ENCODE measurements at places on chromosomes 11 and 22. TPM values are rescaled to one million over a fixed set of nuclear protein-coding genes. Genes with fewer than 3 reads are reported as not detected.

The SLC7A4 gene
- total RNA-seq = not detected

DNA sequence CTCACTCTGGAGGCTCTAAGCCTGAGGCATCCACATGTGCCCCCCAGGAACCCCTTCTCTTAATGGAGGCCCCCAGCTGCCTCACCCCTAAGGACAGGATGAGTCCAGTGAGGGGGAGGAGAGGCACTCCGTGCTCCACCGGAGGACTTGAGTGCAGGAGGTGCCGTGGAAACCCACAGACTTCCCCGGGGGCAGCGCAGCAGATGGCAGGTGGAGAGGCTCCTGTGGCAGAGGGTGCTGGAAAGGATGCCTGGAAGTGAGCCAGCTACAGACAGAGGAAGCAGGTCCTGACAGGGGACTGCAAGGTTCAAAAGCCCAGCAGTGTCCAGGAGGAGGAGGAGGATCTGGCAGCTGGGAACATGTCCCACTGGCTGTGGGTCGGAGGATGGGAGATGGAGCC is 1384.0 kb downstream of the TBC1D22A start:
- no peak for DNase-seq

- DNase-seq = no peak
These were observed 1.5 kb downstream of the ME3 start for GRCh38 chr11:86670911-86671310.

DNA sequence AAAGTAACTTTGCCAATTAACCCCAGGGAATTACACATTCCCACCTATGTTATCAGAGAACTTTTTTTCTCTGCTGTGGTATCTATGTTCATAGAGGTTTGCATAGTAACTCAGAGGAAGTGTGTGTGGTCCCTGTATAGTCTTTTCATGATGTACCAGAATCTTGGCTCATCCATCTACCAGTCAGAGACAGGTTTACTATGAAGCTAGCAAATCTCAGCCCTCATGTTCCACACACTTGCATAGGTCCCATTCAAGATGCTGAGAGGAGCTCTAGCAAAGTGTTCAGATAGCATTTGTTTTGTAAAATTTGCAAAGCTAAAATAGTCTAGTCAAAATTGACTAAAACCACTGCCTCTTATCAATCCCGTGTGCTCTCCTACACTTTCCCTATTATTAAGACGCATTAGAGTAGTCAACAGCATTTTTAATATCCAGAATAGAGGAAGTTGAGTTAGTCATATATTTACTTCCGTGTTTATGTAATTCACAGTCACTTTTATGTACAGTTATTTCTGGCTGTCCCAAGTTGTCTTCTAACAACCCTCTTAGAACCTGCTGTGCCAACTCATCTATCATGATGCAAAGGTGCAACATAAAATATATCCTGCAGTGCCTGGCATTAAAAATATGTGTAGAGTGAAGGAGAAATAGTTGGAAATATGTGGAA is 184.2 kb downstream of the FAM76B start:
- no peak for DNase-seq

DNA sequence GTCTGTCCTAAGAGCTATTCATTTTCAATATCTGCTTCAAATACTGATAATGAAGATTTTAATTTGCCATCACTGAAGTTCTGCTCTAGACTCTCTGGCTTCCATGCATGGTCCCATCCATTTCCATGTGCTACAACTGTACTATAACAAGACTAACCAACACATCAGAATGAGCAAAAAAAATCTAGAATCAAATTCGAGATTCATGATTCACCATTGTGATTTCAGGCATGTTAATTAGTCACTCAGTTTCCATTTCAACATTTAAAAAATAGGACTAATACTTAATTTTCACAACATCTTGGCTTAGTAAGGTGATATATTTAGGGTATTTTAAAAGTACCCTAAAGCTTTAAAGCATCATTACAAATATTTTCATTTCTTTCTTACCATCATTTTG is 22.8 kb downstream of the PICALM start:
- no peak for DNase-seq

The PNPLA3 gene
- total RNA-seq = 0.13 TPM

DNA sequence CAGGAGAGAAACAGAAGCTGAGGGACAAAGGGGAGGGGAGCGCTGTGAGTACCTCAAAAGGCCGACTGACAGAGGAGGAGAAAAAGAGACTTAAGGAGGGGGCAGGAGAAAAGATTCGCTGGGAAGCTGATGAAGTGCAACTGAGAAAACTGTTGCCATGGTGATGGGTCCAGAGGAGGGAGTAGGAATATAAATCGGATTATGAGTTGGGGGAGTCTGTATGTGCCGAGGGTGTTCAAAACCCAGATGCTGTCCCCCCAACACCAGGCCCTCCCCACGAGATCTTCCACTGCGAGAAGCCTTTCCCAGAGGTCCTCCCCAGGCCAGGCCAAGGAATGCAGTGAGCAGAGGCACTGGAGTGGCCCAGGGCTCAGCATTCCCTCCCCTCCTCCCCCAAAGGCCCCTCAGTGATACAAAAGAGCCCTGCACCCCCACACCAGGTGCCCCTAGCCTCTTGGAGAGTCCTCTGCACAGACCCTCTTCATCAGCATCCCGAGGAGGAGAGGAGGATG is 13.7 kb upstream of the BCL9L start:
- no peak for DNase-seq

- DNase-seq = no peak
These were observed 22.4 kb downstream of the POU2AF1 start for GRCh38 chr11:111356660-111357048.

DNA sequence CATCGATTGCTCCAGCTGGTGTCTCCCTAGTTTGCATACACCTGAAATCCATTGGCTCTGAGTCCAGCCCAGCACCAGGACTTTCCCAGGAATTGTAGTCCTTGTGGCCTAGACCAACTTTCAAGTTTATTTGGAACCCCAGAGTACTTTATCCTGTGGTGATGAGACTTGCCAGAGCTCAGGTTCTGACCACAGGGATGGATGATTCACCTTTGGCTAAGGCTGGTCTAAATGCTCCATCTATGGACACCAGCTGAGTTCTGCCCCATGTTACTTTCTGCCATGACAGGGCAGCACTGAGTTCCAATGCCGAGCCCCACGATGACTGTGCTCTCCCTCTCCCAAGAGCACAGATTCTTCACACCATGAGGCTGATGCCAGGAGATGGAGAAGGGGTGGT is 17.3 kb upstream of the INSC start:
- DNase-seq = no peak

DNA sequence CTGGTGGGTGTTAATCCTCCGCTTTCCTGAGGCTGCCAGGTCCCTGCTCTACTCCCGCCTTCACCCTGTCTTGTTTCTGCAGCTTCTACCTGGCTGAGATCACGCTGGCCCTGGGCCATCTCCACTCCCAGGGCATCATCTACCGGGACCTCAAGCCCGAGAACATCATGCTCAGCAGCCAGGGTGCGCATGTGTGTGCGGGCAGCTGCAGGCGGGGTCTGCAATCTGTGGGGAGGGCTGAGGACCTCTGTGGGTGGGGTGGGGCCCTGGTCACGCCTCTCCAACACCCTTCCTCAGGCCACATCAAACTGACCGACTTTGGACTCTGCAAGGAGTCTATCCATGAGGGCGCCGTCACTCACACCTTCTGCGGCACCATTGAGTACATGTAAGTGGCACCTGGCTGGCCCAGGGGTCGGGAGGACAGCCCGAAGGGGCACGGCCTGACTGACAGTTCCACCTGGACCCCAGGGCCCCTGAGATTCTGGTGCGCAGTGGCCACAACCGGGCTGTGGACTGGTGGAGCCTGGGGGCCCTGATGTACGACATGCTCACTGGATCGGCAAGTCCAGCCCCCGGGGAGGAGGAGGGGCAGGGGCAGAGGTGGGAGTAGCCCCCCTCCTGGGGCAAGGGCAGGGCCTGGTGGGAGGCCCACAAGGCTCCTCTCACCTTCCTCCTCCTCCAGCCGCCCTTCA is 4.5 kb downstream of the RPS6KB2 start:
- DNase-seq = no peak

GRCh38 chr11:61718046-61718531 is 34.3 kb upstream of the MYRF start:
- DNase-seq = no peak

GRCh38 chr11:115201111-115201792 is 303.0 kb downstream of the CADM1 start:
- DNase-seq = no peak

DNA sequence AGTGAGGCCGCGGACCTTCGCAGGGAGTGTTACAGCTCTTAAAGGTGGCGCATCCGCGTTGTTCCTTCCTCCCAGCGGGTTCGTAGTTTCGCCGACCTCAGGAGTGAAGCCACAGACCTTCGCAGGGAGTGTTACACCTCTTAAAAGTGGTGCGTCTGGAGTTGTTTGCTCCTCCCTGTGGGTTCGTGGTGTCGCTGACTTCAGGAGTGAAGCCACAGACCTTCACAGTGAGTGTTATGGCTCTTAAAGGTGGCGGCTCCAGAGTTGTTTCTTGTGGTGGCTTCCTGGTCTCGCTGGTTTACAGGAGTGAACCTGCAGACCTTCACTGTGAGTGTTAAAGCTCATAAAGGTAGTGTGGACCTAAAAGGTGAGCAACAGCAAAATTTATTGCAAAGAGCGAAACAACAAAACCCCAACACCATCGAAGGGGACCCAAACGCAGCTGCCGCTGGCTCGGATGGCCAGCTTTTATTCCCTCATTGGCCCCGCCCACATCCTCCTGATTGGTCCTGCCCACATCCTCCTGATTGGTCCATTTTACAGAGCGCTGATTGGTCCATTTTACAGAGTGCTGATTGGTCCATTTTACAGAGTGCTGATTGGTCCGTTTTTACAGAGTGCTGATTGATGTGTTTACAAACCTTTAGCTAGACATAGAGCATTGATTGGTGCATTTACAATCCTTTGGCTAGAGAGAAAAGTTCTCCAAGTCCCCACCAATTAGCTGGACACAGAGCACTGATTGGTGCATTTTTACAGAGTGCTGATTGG is 1.2 kb upstream of the TMEM45B start:
- peak; percentile 59 for DNase-seq

DNA sequence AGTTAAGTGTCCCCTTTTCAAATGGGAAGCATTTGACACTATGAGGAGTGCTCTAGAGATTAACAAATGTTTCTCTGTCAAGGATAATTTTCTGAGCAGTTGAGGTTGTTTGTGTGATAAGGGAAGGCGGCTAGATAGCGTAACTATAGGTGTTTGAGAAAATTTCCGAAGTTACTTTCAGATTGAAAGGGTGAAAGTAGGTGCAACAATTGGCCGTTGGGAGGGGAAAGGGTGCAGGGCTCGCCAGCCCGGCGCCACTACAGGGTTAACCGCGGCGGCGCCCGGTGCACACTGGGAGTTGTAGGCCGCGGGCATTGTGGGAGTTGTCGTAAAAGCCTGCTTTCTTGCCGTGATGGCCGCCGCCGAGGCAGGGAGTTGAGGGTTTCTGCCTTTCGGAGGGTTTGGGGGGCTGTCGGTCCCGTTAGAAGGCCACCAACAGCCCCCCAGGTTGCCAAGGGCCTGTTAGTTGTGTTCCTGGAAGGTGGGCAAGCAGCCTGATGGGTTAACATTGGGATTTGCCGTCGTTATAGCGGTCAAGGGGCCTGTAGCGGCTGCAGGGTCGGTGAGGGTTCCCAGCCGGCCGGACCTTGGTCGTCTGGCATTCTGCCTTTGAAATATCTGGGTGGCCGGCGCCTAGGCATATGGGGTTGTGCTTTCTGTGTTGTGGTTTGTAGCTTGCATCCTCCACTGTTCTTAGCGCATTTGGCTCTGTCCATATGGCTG is 36.5 kb upstream of the HSD17B12 start:
- DNase-seq = peak; percentile 82

The SLN gene
- not detected for total RNA-seq

DNA sequence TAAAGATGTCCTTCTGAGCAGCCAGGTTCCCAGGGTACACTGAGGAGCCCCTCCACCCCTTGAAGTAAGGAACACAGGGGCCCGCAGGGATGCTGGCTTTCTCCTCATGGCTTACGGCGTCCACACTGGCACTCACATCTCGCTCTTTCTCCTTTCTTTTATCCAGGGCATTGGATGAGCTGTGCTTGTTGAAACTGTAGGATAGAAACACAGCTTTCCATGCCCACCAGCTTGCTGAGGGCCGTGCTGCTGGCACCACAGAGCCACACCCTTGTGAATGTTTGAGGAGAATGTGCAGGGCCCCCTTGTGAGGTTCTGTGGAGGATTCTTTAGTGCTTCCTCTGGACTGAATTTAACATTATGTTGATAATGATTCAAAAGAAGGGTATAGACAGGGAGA is 51.7 kb upstream of the B3GAT1 start:
- no peak for DNase-seq

The SGSM1 gene
- 0.82 TPM for total RNA-seq

DNA sequence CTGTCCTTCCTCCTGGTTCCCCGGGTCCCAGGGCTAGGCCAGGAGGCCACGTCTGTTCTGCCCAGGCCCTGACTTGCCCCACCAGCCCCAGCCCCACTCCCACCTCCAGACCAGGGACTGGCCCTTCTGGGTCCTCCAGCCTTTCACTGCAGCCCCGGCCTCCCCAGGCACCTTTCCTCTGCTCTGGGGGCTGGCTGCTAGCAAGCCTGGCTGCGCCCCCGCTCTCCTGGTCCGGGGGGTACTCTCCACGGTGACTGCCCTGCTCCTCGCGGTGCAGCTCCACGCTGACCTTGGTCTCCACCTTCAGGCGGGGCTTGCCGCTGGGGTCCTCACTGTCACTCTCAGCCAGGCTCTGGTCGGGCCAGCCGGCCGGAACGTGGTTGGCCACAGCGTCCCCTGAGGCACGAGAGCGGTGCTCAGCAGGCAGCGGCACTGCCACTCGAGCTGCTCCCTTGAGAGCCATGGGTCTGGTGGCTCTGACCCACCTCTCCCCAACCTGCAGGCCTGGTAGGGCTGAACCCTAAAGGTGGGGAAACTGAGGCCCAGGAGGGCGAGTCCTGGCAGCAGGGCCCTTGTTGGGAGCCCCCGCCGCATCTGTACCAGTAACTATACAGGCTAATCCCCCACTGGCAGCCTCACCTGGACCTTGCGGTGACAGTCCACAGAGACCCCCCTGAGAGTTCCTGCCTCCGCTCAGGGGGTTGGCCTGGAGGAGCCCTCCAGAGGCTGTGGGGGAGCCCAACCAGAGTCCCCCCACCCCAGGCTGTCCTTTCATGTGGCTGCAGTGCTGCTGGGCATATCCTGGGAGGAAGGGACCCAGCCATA is 29.0 kb downstream of the TRMU start:
- DNase-seq = no peak

GRCh38 chr22:43114958-43115357 is 4.4 kb downstream of the BIK start:
- DNase-seq = no peak

All from T-cell (primary cell).